ENCODE measurements at places on chromosomes 7 and 10.

DNA sequence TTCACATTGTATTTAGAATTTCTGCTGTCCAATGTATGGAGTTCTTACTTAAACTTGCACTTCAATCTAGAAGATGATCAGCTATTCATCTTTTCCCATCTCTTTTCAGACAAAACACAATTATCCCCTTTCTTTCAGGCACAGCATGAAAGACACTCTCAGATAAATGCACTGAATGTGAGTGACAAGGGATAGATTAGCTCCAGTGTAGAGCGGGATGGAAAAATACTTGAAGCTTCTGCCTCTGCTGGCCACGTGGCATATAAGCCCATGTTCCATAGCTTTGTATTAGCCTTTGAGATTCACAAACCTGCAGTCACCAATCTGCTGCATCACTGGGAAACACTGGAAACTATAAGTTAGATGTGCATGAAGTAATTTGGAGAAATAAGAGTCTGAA is 162.2 kb upstream of the FAM3C start:
- DNase-seq = peak; percentile 77

DNA sequence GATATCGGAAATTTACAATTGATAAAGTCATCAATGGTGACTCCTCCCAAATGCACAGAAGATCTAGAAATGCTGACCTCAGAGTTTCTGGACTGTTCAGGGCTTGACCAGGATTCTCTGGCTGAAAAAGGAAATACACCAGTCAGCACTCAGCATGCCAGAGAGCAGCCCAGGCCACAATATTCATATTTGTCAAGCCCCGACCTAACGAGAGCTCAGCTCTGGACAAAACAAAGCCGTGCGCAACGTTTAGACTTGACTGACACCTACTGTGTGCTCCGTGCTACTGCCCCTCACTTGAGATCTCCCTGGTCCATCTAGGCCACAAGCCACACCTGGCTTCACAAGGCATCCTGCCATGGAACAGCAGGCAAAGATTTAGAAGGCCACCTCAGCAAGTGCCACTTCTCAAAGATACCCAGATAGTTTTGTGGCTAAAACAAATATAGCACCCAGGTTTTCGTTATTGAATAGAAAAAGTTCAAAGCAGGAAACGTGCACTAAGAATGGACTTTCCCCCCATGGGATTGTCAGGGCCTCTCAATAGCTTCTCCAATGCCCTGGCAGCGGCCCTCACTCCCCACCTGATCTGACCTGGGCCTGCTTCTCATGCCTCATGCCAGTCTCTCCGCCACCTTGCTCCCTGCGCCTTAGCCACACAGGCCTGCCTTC is 218.3 kb downstream of the FAM107B start:
- no peak for DNase-seq

GRCh38 chr10:80553436-80553835 is 15.7 kb downstream of the SH2D4B start:
- no peak for DNase-seq

- DNase-seq = no peak
Observed at GRCh38 chr7:140458916-140459315, 20.4 kb downstream of the MKRN1 start.

GRCh38 chr10:48364659-48365405 is 58.4 kb downstream of the MAPK8 start:
- peak; percentile 83 for DNase-seq

DNA sequence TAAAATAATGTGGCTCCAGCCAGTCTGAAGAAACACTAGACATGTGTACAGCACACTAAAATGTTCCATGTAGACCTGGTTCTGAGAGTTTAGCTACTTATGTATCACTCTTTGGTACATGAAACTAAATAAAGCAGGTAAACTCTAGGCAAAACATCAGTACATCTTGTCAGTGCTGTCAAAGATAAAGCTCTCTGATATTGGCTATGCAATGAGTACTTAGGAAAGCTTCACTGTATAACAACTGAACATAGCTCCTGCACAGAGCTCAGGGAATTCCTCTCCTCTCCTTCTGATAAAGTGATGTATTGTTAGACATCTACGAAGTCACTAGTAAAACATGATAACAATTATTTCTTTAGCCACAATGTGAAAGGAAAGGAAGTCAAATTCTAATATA is 3.5 kb downstream of the LRRN3 start:
- no peak for DNase-seq

GRCh38 chr7:155737590-155737989 is 74.7 kb downstream of the SHH start:
- DNase-seq = no peak

- no peak for DNase-seq
Observed at GRCh38 chr7:28036696-28037095, 143.9 kb downstream of the JAZF1 start.

DNA sequence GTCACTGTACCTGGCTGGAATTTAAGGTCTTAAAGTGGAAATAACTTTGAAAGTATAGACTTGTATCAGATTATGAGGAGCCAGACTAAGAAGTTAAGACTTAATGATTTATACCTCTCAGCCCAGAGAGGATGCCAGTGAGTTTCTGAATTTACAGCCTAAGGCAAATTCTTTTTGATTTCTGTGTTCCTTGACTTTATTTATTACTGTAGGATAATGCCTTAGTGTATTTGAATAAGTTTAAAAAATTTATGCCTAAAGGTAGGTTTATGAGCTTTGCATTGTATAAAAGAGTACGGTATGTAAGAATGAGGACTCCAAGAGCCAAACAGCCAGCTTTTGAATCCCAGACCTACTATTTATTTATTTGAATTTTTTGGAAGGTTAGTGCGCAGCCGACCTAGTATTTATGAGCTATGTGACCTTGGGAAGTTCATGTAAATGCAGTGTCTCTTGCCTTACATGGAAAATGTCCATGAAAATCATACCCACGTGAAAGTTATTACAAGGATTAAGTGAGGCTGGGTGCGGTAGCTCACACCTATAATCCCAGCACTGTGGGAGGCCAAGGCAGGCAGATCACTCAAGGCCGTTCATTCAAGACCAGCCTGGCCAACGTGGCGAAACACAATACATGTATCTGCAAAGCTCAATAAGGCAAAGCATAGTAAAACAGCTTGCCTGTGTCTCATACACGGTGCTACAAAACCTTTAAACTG is 174.6 kb downstream of the AUTS2 start:
- DNase-seq = no peak

DNA sequence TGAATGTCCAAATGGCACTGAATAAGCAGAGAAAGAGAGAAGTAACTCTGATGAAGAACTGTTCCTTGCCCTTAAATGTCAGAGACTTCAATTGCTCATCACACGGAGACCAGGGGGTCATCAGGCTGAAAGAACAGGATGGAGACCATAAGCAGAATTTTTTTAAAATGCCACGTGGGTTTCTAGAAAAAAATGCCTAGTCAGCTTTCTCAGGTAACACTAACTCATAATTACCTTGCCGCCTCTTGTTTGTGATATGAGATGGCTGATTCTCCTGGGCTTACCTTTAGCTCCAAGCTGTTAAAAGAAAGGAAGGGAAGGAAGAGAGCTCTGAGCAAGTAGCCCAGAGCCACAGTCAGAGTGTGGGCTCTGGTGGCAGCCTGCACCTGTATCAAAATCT is 372.0 kb downstream of the GPAM start:
- DNase-seq = no peak

DNA sequence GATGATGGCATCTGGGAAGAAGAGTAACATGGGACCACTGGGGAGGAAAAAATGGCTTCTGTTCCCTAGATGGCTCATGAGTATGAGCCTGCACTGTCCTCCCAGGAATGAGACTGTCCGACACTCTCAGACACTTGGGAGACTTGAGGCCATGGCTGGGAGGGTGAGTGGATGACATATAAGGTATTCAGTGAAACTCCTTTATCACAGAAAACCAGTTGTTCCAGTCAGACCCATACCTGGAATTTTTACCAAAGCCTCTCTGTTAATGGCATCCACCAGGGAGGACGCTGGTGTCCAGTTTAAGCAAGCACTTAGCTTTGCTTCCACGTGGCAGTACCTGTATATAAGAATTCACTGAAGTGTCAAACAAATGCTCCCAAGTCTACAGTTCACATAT is 116.7 kb upstream of the C10orf90 start:
- DNase-seq = no peak

DNA sequence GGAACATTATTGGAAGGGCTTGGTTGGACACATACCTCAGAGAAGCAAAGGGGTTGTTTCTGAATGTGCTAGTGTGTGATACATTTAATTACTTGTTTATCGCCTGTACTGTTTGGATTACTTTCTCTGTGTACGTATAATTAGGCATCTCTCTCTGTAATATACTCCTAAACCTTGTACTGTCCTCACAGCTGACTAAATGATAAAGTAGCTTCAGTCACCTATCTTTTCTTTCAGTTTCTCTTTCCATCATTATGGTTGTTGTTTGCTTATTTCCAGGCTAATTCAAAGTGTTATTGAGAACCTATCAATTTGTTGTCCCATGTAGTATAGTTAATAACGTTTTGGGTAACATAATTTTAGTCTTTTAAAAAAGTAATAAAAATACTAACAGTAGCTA is 34.0 kb downstream of the MXI1 start:
- DNase-seq = no peak

DNA sequence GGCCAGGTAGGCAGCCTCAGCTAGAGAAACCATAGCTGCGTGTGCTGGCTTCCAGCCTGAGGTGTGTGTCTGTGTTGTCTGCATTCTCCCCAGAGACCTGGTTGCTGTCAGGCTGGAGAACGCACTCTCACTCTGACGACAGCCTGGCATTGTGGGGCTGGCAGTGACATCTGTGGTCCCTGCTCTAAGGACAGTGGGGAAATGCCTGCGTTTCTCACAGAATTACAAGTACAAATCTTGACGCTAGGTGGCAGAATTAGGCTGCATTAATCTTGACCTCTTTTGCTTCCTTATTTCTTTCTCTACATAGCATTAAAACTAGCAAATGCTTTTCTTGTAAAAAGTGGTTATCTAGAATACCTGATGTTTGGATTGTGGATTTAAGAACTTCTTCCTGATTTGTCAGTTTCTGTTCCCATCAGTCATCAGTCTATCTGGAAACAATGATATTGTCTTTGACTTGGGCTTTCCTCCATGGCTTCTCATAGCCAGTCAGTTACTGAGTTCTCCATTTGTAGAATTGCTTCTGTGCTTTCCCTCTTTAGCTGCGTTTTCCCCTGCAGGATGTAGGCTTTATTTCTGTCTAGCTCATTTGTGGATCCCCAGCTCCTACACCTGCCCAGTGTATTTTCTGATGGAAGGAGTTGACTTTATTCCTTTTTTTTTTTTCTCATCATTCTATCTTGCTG is 86.0 kb downstream of the FANK1 start:
- peak; percentile 79 for DNase-seq

DNA sequence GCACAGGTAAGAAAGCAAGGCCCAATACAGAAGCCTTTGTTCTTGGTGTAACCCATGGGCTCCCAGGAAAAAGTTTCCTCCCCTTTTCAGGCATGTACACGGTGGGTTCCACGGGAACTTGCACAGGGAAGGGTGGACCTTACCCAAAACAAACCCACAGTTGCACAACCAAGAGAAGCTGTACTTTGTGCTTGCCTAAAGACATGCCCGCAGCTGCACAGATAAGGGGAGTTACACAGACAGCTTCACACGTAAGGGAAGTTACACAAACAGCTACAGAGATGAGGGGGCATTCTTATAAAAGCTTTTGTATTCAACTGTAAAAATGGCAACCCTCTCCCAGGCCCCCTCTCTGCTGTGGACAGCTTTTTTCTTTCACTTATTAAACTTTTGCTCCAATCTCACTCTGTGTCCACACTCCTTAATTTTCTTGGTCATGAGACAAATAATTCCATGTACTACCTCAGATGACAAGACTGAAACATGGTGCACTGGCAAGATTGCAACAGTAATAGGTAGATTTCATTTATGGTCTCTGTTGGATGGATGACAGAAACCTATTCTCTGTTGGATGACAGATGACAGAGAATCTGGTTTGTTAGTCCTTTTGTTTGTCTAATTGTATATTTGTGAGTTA is 72.9 kb downstream of the ATE1 start:
- DNase-seq = no peak

DNA sequence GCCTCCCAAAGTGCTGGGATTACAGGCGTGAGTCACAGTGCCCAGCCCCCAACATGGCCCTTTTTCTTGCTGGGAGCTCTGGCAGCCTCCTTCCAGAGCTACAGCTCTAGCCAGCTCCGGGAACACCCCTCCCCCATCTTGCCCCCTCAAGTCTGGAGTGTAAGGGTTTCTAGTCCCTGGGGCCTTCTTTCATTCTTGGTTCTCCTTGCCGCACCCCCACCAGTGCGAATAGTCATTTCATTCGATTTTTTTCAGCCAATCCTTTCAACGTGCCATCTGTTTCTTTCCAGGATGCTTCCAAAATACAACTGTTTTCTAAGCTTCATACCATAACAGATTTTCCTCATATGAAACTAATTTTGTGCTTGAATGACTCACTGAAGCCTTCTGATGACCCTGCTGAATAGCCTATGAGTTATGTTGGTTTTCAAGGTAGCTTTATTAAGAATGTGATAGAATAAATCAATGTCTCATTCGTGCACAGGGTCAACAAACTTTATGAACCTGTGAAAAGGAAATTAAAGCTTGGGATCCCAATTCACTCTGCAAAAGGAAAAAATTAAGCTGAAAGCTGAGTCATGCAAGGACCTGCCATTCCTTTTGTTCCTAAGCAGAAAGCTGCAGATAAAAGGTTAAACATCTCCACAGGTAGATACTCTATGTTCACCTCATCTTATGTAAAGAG is 38.6 kb downstream of the CDC14C start:
- DNase-seq = no peak

DNA sequence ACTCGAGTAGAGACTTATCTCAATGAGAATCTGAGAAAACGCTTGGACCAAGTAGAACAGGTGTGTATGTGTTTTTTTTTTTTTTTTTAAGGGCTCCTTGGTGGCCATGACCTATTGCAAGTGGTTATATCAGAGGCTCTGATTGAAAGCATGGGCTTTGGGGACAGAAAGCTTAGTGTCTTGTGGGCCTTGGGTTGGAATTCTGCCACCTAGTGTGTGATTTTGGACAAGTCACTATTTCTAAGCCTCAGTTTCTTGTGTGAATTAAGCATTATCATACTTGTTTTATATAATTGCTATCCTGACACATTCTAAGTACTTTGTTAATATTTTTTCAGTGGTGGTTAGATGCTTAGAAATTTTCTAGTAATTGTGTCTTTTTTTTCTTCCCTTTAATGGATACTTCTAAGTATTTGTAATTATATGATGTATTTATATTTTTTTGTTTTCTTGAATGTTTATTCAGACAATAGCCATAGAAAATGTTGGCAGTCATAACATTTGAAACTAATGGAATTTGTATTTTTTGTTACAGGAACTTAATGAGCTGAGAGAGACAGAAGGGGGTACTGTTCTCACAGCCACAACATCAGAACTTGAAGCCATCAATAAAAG is 33.1 kb downstream of the SMC3 start:
- DNase-seq = peak; percentile 82

GRCh38 chr10:26438534-26439341 is 597 bp downstream of the APBB1IP start:
- no peak for DNase-seq

Measured in A673 (cell line).